ENCODE measurements at places on chromosomes 6 and 20.

DNA sequence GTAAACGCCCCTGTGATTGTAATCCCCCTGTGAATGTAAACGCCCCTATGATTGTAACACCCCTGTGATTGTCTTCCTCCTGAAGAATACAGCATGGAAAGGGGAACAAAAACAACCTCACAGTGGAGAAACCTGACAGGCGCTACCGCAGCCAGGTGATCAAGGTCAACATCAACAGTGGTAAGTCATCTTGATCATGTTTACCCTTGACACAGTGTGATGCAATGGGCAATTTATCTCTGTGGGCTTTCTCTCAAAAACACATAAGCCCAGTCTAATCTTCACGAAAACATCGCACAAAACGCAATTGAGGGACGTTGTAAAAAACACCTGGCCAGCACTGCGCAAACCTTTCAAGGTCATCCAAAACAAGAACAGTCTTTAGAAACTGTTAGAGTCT is 277.2 kb downstream of the PRKN start:
- no peak for DNase-seq

GRCh38 chr6:123168466-123168865 is 172.4 kb downstream of the CLVS2 start:
- DNase-seq, result no peak

DNA sequence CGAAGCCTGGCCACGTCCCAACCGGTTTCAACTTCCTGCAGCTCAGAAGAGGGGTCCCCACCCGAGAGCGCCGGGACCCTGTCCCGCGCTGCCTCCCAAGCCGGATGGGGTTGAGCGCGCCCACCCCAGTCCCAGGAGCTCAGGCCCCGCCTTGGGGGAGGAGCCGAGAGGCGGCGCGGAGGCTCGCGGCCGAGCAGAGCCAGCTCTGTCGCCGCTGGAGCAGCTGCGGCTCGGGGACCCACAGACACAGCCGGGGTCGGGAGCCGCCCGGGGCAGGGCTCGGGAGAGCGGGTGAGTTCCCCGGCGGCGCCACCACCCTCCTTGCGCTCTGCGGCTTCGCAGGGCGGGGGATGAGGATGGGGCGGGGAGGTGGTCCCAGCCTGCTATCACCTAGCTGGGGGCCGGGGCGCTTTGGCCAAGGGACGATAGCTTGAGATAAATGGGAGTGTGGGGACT is at the start of gene PPP1R16B:
TSS of gene PPP1R16B (plus strand) at position 196 of the 456 bp plus-strand sequence. CDS start 30,229 bp downstream, outside the sequence.
- no peak for DNase-seq

DNA sequence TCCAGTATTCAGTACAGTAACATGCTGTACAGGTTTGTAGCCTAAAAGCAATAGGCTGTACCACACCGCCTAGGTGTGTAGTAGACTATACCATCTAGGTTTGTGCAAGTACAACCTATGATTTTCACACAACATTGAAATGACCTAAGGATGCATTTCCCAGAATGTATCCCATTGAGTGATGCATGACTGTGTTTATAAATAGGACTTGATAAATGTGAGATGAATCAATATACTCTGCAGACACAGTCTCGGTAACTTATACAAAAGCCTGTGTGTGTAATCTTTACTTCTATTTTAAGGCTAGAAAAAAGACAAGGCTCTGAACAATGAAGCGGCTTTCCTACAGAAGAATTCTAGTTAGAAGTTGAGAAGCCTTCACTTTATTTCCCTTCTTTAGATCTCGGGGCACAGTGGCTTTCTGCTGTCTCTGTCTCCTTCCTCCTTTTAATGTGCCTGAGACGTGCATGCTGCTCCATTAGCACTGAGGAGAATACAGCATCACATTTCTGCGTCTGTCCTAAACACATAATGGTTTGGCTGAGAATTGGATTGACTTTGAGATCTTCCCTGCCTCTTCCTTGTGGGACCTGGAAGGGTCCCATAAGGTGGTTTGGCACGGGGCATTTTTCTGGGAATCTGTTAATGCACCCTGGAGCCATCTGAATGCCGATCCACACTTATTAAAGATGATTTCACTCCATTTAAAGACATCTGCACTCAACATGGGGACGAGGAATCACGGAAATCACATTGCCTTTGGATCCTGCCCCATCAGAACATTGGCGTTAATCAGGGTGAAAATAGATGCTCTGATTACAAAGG is 112.5 kb downstream of the SCML4 start:
- no peak for DNase-seq

DNA sequence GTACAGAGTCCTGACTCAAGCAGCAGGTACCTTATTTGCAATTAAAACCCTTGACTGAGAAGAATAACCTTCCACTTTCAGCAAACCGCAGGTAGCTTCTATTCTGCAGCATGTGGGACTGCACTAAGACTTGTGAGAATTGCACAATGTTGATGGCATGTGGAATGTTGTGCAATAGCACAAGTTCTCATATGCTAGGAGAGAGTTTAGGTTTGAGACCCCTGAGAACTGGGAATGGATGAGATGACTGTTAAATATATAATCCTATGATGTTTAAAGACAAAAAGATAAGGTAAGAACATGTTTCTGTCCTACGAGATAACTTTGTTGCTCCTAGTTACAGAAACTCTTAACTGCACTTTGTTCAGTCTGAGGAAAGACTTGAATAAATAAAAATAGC is 194.6 kb downstream of the OTOR start:
- no peak for DNase-seq

DNA sequence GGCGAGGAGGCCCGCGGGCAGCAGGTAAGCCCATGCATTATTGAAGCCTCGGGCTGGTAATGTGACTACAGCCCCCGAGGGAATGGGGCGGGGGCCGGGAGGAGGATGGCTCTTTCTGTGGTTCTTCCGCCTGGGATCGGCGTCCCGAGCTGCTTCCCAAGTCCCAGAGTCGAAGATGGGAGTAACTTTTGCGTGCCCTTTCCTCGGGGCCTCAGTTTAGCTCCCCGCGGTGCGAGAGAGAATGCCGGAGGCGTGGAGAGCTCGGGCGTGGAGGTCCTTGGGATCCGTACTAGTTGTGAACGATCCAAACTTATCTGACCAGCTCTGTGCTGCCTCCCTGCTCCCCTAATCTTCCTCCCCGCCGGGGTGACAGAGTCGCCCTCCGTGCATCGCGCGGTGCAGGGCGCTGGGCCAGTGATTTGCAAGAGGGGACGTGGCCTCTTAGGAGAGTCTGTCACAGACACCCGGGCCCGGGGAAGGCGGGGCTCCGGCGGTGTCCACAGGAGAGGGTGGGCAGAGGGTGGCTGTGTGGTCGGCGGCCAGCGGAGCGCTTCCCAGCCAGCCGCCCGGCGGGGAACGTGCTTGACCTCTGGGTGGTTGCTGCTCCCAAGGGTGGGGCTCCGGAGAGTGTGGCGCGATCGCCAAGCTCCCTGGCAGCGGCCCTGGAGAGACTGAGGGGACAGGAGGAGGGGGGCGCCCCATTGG is 815 bp downstream of the UTRN start:
- DNase-seq, result peak; percentile 87

- DNase-seq, result no peak
These were observed 55.3 kb downstream of the EFCAB8 start for GRCh38 chr20:32914031-32914430.

- DNase-seq, result no peak
These were observed 111.2 kb upstream of the SAMD5 start for GRCh38 chr6:147397306-147397705.

DNA sequence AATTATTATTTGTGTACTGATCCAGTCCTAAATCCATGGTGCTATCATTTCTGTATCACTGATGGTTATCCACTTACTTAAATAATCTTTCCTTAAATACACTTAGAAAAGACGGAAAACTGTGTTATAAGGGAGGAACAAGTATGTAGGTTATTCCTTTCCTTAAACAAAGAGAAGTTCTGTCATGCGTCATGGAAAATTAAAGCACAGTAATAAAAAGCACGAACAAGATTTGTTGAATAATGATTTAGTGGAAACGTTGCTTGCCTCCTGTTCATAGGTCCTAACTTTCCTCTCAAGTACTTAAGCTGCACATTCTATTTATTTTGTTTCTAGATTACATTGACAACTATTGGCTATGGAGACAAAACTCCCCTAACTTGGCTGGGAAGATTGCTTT is 120.4 kb downstream of the KHDC1L start:
- DNase-seq, result no peak

DNA sequence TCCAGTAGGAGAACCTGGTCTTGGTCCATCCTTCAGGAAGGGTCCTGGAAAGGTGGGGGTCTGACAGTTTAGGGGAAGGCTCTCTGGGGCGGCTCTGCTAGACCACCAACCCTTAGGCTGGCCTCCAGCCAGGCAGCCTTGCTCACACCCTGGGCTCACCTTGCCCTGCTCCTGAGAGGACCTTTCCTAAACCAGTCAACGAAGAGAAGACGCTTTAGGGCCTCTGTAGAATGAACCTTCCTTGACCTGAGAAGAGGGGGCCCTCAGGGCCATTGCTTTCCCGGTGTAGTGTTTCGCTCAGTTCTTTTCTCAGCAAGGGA is 1.1 kb downstream of the CDC25B start:
- DNase-seq, result no peak

GRCh38 chr6:148671085-148671484 is 75.7 kb upstream of the UST start:
- no peak for DNase-seq

DNA sequence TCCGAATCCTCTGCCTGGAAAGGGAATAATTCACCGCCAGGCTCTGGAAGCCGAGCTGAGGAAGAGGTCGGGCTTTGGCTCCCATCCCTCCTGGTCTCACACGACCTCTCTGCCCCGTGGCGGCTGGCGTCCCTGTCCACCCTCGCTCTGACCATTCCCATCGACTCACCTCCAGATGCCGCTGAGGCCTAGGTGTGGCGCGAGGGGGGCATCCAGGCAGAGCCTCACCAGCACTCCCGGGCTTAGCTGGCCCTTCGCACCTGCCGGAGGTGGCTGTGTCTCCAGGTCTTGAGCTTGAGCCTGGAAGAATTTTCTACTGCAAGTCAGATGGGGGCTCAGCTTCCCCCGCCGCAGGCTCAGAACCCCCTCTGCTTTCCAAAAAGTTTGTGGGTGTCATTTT is 28.5 kb upstream of the SMOC2 start:
- no peak for DNase-seq

- DNase-seq, result no peak
These were observed 691 bp downstream of the ATRN start for GRCh38 chr20:3471397-3472021.

DNA sequence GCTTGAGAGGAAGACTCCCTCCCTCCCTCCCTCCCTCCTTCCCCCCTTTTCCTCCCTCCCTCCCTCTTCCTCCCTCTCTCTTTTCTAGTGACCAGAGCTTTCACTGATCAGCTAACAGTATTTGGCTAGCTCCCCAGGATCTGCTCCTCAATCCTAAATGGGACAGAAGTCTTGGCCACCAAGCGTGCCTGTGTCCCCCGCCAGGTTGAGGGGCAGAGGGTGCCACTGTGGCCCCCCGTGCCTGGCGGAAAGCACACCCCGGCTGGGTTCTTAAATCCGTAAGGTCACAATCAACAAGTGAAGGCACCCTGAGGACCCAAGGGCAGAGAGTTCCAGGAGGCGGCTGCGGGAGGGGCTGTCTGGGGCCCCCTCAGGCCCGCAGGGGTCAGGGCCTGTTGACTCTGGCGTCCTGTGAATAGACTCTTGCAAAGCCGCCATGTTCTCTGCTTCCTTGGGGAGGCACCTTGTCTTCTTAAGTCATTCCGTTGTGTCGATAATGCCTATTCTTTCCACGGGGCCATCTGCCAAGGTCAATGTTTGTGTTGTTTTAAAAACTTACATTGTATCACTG is 38.9 kb upstream of the STX16 start:
- DNase-seq, result no peak

GRCh38 chr6:169075211-169075914 is 178.3 kb downstream of the THBS2 start:
- no peak for DNase-seq

DNA sequence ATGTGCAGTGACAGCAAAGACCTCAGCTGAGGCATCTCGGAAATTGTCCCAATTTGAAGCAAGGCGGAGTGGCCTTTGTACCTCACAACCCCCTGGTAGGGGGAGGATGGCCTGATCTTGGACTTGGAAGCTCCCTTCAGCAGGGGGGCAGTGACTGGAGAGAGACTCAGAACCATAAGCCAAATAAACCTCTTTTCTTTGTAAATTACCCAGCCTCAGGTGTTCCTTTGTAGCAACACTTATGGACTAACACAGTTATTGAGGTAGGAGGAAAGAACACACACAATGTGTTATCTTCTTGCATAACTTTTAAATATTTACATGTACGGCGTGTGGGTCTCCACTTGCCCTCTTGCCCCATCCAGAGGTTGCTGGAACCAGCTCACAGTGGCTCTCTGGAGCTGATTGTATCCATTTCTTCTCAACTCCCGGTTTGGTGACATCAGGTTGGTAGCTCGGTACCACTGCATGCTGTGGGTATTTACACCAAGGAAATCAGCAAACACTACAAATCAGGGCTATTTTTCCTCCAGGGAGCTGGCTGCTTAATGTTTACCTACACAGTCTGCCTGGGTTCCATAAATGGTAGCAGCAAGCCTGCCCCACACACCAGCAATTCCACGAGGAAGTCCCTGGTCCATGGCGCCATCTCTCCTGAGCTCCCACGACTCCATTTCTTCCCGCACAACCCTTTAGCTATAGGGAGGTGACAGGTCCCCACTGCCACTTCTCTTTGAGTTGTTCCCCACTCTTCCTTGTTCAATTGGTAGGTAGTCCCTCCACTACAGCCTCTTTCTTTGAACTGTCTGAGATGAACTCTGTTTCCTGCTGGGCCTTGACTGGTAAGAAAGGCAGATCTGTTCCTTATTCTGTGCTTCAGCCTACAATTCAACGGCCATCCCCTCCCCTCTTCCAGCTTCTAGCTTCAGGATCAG is 54.3 kb upstream of the TASP1 start:
- no peak for DNase-seq

GRCh38 chr20:13341737-13342393 is 120.8 kb downstream of the ISM1 start:
- DNase-seq, result no peak

All from M059J (cell line).